Activated CD4-positive, alpha-beta T cell treated with anti-CD3 and anti-CD28 coated beads, Interleukin-2, amount 10 ng/mL, durations not matched to agents 24 days and 14 days (primary cell): ENCODE measurements at places on chromosomes 1 and 21. TPM values are rescaled to one million over a fixed set of nuclear protein-coding genes. Genes with fewer than 3 reads are reported as not detected.
A peak's percentile ranks its signal among the peaks of the same experiment; 100 is the strongest.

DNA sequence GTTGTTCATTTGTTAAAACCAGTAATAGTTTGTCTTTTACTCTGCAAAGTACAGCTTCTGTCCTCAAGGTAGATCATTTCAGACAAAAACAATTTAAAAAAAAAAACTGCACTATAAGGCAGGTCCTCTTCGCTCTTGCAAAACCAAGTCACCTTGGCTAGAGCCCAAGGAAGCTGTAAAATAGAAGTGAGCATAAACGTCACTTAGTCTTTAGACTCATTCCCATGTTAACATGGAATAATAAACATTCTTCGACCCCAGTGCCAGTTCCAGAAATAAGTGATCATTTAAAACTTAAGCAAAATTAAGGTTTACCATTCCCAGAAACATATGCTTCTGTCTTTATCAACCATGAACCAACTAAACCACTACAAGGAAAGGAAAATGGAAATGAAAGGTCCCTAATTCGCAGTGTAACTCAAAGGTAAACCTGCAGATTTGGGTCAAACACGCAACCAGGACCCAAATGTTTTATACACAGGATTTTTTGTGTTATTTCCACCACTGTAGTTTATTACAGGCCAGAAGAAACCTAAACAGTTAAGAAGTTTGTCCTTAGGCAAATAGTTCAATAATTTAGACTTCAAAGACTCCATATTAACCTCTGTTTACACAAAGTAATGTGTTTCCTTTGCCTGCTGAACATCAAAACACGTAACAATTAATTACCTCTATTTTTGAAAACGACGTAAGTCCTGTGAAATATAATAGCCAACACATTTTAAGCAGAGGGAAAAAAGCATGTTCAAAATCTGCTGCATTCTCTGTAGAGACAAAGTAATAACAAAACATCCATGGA is 54.6 kb downstream of the TGFBR3 start:
- DNase-seq, result no peak

Gene ACOT11
- total RNA-seq, result 1.3 and 1.6 TPM in 2 replicates

- DNase-seq, result no peak
Observed at GRCh38 chr21:39597595-39597994, 15.1 kb upstream of the B3GALT5 start.

Gene MPL
- total RNA-seq, result not detected in 2 replicates

- DNase-seq, result peak; percentile 77
Observed at GRCh38 chr1:91872559-91873081, 13.3 kb downstream of the TGFBR3 start.

DNA sequence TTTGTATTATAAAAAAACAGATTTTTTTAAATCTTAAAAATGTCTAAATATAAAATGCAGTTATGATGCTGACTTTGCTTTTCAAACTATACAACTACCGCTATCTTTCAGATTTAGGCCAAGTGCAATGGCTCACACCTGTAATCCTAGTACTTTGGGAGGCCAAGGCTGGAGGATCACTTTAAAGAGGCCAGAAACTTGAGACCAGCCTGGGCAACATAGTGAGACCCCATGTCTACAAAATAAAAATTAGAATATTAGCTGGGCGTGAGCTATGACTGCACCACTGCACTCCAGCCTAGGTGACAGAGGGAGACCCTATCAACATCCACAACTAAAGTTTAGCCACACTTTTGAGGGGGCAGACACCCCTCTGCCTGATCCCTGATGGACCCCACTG is 20.3 kb downstream of the ZBTB17 start:
- DNase-seq, result no peak

Gene OR2T2
- not detected in 2 replicates for total RNA-seq

Gene SYT11
- 17.8 and 18.5 TPM in 2 replicates for total RNA-seq

Gene ACKR1
- not detected in 2 replicates for total RNA-seq

DNA sequence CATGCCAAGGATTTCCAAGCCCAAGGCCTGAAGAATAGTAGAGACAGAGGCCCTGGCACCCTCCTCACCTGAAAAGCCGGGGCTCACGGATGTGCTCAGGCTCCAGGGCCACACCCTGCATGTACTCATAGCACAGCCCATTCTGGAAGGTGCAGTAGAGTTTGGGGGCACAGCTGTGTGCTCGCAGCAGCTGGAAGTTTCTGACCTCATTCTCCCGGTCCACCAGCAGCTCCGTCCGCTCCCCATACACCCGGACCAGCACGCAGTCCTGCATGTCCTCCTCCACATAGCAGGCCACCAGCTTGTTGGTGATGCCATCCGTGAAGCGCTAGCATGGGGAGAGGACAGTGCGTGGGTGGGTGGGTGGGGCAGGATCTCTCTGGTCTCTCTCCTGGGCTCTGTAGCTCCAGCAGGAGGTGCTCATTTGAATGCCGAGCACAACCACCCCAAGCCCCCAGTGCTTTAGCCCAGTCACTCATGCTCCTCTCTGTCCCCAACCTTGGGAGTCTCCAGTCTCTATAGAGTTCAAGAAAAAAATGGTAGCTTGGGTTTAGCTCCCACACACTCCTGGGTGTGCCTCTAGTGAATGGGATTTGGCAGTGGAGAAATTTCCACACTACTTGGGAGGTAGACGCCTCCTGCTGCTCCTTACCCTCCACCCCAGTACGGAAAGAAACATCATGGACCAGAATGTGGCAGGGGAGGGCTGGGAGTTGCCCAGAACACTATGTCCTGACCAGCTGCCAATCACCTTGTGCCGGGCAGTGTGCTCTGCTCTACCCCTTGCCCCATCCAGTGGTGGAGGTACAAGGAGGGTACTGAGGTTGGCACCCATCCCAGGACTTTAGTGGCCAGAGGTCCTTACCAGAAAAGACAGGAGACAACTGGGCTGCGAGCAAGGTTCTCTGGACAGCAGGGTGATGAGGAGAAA is 1.9 kb downstream of the ETNK2 start:
- DNase-seq, result no peak

- no peak for DNase-seq
Observed at GRCh38 chr21:34850166-34850690, 181.4 kb downstream of the CLIC6 start.

Gene OR6K6
- not detected in 2 replicates for total RNA-seq
